ENCODE measurements at places on chromosomes 7 and 10.

DNA sequence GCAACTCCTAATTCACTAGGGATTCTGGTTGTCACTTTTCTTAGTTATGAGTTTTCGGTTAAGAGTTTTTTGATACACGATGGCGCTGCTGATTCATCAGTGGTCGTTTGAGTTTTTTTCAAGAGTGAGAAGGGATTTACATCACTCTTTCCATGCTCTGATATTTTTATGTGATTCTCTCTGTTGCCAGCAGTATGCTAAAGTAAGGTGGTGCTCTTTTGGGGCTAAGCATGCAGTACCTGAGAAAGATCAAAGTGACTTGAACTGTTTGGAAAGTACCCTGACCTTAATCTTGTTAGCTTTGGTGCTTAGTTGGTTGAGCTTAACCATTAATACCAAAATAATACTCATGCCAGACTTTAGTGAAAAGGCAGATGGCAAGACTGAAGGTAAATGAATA lies 28.1 kb downstream of the STAMBPL1 start:
- no peak for DNase-seq

- no peak for DNase-seq
Measured at GRCh38 chr7:129295015-129295423, 70.2 kb downstream of the AHCYL2 start.

DNA sequence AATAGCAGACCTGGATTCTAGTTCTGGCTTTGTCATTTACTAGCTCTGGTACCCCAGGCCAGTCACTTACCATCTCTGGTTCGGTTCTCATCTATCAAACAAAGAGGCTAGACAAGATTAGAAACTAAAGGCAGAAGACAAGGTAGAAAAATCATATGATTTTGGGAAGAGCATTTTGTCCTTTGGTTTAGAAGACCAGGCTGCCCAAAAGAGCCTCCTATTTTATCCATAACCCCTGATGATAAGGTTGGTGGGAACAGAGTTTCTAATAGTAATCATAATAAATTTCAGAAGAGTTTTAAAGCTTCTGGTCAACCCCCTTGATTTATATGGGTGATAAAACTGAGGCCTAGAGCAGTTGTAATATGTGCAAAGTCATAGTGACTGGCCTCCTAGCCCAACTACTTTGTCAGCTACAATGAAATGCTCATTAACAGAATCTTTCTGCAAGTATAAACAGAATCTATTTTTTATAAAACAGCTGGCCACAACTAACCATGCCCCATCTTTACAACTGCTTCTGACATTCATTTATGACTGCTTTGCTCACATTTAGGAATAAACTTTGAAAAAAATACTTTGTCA lies 23.4 kb downstream of the COX15 start:
- DNase-seq = no peak

DNA sequence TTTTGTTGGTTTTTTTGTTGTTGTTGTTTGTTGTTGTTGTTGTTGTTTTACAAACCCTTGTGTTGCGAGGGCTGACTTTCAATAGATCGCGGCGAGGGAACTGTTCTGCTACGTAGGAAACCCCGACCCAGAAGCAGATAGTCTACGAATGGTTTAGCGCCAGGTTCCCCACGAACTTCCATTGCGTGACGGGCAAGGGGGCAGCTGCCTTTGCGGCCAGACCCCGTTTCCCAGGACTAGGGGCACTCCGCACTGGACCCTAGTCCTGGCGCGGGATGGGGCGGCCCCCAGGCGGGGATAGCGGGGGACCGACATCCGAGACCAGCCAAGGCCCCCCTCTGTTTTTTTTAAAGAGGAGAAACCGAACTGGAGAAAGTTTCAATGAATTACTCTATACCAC lies 119.6 kb downstream of the LRRTM3 start:
- DNase-seq = no peak

DNA sequence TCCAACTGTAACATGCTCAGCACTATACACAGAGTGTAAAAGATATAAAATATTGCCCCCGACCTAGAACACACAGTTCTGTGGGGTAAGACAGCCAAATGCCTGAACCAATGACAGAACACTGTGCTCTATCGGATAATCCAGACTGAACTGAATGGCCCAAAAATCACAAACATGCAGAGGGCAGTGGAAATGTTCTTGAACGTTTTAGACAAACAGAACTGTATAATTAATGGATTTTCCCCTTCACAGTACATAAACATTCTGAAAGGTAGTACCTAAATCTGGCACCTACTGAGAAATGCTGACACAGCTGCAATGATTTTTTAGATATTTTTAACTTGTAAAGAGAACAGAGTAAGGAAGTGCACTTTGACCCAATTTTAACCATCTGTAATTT lies 33.4 kb downstream of the PARD3 start:
- no peak for DNase-seq

- DNase-seq = no peak
Measured at GRCh38 chr10:79883986-79884385, 57.4 kb downstream of the NUTM2E start.

DNA sequence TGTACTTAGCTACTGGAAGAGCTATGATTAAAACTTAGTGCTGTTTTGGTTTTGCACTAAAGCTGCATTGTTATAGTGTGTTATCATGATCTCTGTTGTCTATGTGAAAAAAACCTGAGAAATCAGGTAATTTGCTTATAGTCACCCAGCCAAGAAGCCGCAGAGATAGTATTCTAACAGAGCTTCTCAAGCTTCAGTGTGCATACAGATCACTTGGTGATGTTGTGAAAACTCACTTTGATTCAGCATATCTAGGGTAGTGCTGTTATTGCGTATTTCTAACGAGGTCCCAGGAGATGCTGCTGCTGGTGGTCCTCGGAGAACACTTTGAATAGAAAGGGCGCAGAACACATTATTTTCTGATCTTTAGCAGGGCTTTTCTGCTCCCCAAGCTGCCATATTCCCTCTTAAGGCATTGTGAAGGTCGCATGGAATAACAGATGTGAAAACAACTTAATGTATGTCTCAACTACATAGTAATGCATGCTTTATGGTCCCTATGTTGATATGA lies 68.4 kb upstream of the PDCD4 start:
- DNase-seq = no peak
